ENCODE measurements at places on chromosomes 5 and 9.
A peak's percentile ranks its signal among the peaks of the same experiment; 100 is the strongest.

GRCh38 chr5:164909673-164910072 lies 1404.3 kb downstream of the MAT2B start:
- no peaks in the 10 kb centered on the region for H3K27me3 ChIP-seq
- no peaks in the 10 kb centered on the region for H3K4me1 ChIP-seq
- H3K27ac ChIP-seq, result no peak overlapping the region
- H3K36me3 ChIP-seq, result no peaks in the 10 kb centered on the region

DNA sequence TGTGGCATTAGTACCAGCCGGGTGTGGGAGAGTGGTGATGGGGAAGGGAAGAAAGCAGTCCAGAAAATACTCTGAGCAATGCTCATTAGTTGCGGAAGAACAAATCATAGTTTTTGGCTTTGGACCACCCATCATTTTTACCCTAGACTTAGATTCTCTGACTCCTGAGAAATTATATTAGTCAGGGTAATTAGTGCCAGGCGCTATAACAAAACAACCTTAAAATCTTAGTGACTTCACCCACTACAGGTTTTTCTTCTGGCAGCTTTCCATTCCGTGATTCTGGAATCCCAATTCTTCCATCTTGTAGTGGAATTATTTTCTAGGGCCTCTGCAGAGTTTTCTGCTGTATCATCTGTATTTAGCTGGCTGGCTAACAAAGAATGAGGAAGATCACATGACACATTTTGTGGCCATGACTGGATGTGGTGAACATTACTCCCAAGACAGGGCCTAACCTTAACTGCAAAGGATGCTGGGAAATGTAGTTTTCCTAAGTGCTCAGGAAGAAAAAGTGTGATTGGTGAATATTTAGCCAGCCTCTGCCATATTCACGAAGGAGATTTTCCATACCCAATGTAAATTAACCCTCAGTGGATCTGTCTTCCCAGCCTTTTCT lies 373.0 kb upstream of the MEF2C start:
- no peak overlapping the region for H3K4me3 ChIP-seq
- H3K27me3 ChIP-seq, result no peaks in the 10 kb centered on the region
- H3K4me1 ChIP-seq, result no peaks in the 10 kb centered on the region
- no peaks in the 10 kb centered on the region for H3K36me3 ChIP-seq

DNA sequence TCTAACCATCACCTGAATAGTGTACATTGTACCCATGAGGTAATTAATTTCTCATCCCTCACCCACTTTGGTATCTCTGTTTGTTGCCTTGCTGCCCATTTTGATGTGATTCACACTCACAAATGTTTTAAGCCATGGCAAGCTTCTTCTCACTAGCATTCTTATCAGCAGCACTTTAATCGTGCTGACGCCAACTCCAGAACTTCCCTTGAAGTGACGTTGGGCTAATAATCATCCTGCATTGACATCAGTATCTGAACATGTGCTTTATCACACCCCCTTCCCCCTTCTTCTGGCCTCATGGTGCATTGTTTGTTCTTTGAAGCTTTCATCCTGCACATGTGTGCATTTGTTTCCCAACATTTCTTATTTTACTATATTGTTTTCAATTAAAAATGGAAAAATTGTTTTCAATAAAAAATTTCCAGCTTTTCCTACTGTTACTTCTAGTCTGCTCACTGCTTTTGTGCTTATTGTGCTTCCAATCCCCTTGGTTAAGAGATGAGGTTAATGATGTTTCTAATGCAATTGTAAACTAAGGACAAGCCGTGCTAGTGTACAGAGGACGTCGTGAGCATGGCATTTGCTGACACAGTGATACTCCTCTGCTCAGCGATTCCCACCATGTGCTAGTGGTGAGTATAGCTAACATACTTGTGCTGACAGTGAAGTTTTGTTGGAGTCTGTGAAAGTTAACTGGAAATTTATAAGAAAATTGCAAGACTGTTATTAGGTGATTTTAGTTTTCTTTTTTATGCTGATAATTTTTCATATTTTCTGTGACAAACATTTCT lies 238.5 kb downstream of the KDM4C start:
- DNase-seq, result no peak
- H3K27me3 ChIP-seq, result no peaks in the 10 kb centered on the region
- H3K36me3 ChIP-seq, result peaks cover 31% of the 10 kb centered on the region
- no peak overlapping the region for H3K4me3 ChIP-seq

DNA sequence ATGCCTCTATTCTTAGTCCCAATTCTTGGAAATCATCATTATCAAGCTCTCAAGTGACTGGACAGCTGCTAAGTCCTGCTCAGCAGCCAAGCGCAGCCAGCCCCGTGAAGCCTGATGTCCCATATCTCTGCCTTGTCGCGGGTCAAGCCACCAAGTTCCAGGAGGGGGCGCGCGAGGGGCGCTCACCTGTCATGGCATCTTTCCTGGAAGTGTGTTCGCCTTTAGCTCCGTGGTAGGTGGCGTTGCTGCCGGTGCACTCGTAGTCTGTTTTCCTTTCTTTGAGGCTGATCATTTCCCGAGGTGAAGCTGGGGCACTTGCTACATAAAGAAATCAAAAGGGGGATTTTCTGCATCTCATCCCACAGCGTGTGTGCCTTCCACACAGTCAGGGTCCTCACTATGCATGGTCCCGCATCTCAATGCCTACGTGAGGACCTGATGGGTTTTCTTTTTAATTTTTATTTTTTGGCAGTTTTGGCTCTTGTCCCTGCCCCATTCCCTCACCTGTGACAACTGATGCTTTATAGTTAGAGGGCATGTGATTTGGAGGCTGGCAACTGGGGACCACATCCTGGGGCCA lies 227.0 kb upstream of the DAP start:
- no peak overlapping the region for H3K27ac ChIP-seq
- peaks cover 20% of the 10 kb centered on the region for H3K27me3 ChIP-seq
- H3K4me3 ChIP-seq, result no peak overlapping the region

DNA sequence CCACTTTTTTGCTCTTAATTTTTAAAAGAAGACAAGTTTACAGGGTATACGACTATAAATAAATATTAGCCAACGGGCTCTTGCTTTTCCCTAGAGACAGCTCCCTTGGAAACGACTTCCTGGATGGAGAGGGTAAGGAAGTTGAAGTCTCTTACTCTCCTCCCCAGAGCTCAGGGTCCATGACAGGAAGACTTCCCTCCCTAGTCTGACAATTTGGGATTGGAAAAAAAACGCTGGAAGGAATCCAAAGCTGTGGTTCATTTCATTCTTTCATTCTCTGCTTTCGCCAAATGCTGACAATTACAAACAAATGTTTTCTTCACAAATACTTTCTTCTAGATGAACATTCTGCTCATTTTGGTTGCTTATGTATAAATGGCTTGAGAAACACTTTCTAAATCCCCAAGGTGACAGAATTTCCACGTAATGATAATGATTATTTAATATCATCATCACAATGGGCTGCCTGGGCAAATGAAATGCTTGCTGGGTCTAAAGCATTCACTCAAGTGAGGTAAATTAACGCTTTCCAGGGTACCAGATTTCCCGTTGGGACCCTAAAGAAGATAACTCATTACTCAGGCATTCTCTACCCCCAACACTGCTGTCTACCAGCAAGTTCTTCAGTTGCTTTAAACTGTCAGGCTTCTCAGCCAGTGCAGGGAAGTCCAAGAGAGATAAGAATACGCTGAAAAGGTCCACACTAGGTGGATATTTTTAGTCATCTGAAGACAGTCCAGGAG lies 139.8 kb upstream of the SLC30A5 start:
- H3K4me3 ChIP-seq, result no peak overlapping the region
- H3K27me3 ChIP-seq, result no peaks in the 10 kb centered on the region
- no peak overlapping the region for H3K27ac ChIP-seq

- peaks cover 28% of the 10 kb centered on the region for H3K4me1 ChIP-seq
- H3K27me3 ChIP-seq, result peaks cover 2% of the 10 kb centered on the region
- H3K27ac ChIP-seq, result peak overlapping the region; percentile 75
- peak; percentile 65 for DNase-seq
These were observed 220.4 kb downstream of the ARRDC3 start for GRCh38 chr5:91162534-91163381.

GRCh38 chr9:136562746-136563495 lies 17.1 kb upstream of the NOTCH1 start:
- H3K27me3 ChIP-seq, result no peaks in the 10 kb centered on the region
- no peaks in the 10 kb centered on the region for H3K36me3 ChIP-seq
- H3K27ac ChIP-seq, result no peak overlapping the region
- DNase-seq, result no peak
- no peak overlapping the region for H3K4me3 ChIP-seq

- no peaks in the 10 kb centered on the region for H3K4me1 ChIP-seq
- H3K36me3 ChIP-seq, result no peaks in the 10 kb centered on the region
- no peaks in the 10 kb centered on the region for H3K27me3 ChIP-seq
- DNase-seq, result no peak
- H3K27ac ChIP-seq, result no peak overlapping the region
These were observed 201.2 kb downstream of the TARS1 start for GRCh38 chr5:33641744-33642505.

GRCh38 chr5:15577831-15578230 lies 77.9 kb downstream of the FBXL7 start:
- H3K36me3 ChIP-seq, result no peaks in the 10 kb centered on the region
- no peak for DNase-seq
- H3K27ac ChIP-seq, result no peak overlapping the region
- no peaks in the 10 kb centered on the region for H3K4me1 ChIP-seq
- no peak overlapping the region for H3K4me3 ChIP-seq

DNA sequence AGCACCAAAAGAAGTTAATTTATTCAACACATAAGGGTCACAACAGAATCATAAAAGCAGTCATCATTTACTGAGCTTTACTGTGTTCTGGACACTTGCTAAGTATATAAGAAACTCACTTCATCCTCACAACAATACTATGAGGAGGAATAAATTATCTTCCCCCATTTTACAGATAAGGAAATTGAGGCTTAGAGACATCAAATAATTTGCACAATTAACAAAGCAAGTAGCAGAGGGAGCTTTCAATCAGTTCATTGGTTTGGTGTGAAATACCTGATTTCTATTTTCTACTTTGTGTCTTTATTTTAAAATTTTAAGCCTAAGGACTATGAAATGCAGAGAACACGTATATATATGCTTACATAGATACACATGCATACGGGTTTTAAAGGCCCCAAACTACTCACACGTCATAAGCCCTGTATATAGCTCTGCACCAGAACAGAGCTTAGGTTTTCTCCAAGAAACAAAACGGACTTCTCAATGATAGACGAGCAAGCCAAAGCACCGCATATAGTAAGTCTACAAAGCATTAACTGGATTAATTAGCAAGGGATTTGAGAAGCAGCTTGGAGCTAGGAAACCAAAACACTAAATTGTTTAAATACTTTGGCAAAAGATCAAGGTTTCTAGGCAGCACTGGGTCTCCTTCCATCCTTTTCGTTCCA lies 95.6 kb downstream of the DENND1A start:
- H3K27ac ChIP-seq, result no peak overlapping the region
- H3K4me3 ChIP-seq, result peak overlapping the region; percentile 50
- no peaks in the 10 kb centered on the region for H3K27me3 ChIP-seq
- DNase-seq, result no peak
- peaks cover 22% of the 10 kb centered on the region for H3K4me1 ChIP-seq

GRCh38 chr5:174706997-174707572 lies 17.3 kb upstream of the MSX2 start:
- peaks cover 16% of the 10 kb centered on the region for H3K27me3 ChIP-seq
- no peaks in the 10 kb centered on the region for H3K36me3 ChIP-seq

DNA sequence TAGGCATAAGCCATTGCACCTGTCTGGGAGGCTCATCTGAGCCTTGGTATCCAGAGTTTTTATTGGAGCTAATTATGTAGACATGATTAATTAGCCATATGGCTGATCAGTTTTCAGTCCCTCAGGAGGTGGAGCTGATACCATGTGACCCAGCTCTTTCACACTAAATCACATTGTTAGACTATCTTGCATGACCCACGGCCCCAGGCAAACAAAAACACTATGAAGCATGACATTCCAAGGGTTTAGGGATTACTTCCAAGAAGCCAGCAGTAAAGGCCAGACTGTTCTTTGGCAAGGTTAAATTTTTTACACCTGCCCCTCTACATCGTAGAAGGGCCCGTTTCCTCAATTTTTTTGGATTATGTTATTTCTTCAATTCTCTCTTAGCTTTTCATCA lies 5.0 kb upstream of the C5orf24 start:
- no peaks in the 10 kb centered on the region for H3K27me3 ChIP-seq
- H3K27ac ChIP-seq, result no peak overlapping the region
- no peak overlapping the region for H3K4me3 ChIP-seq

DNA sequence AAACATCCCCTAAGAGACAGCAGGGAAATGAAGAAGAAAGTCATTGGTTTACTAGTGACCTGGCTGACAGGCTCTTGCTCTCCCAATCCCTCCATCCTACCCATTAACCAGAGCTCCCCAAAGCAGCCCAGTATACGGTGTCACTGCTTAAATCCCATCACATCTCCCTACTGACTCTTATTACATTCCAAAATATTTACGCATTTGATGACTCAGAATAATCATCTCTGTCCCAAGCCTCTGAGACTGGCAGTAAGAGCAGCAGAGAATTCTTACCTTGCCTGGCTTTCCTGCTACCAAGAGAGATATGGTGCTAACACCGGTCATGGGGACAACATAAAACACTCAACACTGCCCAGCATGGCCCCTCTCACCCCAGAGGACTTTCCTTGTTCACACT lies 20.2 kb upstream of the WHRN start:
- no peaks in the 10 kb centered on the region for H3K36me3 ChIP-seq
- H3K4me3 ChIP-seq, result no peak overlapping the region
- H3K27me3 ChIP-seq, result peaks cover 10% of the 10 kb centered on the region
- no peak overlapping the region for H3K27ac ChIP-seq

- no peaks in the 10 kb centered on the region for H3K36me3 ChIP-seq
- peaks cover 18% of the 10 kb centered on the region for H3K4me1 ChIP-seq
- peaks cover 56% of the 10 kb centered on the region for H3K27me3 ChIP-seq
- H3K27ac ChIP-seq, result no peak overlapping the region
- H3K4me3 ChIP-seq, result peak overlapping the region; percentile 69
These were observed 1.9 kb downstream of the RAI14 start for GRCh38 chr5:34657988-34658387.

DNA sequence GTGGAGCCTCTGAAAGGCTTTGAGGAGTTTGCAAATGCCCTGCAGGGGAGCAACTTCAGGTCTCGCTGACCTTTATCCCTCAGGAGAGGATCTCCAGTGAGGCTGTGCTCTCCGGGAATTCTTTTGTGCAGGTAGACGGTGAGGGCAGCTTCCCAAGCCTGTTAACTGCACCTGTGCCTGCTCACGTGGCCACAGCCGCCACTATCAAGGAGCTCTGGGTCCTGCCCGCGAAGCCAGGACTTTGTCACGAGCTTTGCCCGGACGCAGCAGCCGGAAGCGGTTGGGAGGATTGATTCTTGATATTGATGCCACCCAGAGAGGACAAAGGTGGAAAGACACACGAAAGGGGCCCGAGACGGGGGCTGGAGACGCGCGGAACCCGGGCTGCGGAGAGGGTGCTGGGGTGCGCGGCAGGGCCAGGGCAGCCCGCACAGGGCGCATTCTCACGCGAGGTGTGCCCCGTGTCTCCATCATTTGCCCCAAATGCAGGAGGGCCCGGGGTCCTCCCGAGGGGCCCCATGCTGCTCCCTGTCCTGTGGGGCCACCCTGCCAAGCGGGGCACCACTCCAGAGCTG lies 18.2 kb downstream of the SLC9A3 start:
- DNase-seq, result no peak
- H3K36me3 ChIP-seq, result no peaks in the 10 kb centered on the region
- H3K27ac ChIP-seq, result no peak overlapping the region
- H3K4me1 ChIP-seq, result no peaks in the 10 kb centered on the region
- no peak overlapping the region for H3K4me3 ChIP-seq

- peaks cover 29% of the 10 kb centered on the region for H3K4me1 ChIP-seq
- H3K36me3 ChIP-seq, result no peaks in the 10 kb centered on the region
- H3K27me3 ChIP-seq, result peaks cover 2% of the 10 kb centered on the region
- DNase-seq, result no peak
These were observed 3.4 kb downstream of the IL4 start for GRCh38 chr5:132677191-132677590.

Data from activated naive CD8-positive, alpha-beta T cell treated with anti-CD3 and anti-CD28 coated beads, Interleukin-2, amount 50 U/mL, for 24 hours (primary cell).